Fibroblast of skin of abdomen (primary cell): ENCODE measurements at places on chromosomes 12 and 14.

GRCh38 chr14:88793259-88793625, 489 bp upstream of the EML5 start:
- no peak for DNase-seq

- DNase-seq, result no peak
These were observed 63.7 kb upstream of the YARS2 start for GRCh38 chr12:32819424-32819823.

GRCh38 chr12:47282206-47282605, 202.4 kb upstream of the AMIGO2 start:
- peak; percentile 74 for DNase-seq

DNA sequence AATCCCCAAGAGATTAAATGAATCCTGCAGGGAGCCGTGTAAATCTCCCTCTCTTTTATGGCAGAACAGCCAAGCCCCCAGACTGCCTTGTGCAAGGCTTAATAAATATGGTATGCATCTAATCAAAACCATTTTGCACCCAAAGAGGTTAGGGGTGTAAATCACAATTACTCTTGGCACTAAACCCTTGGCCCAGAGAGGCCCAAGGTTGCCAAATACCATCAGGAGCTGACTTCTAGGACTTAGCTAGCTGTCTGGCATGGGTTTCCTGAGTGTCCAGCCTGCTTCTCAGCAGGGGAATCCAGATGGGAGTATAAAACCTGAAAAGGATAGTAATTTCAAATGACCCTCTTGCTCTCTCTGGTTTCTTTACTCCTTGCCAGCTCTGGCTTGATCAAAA, 610.4 kb downstream of the MED13L start:
- no peak for DNase-seq

DNA sequence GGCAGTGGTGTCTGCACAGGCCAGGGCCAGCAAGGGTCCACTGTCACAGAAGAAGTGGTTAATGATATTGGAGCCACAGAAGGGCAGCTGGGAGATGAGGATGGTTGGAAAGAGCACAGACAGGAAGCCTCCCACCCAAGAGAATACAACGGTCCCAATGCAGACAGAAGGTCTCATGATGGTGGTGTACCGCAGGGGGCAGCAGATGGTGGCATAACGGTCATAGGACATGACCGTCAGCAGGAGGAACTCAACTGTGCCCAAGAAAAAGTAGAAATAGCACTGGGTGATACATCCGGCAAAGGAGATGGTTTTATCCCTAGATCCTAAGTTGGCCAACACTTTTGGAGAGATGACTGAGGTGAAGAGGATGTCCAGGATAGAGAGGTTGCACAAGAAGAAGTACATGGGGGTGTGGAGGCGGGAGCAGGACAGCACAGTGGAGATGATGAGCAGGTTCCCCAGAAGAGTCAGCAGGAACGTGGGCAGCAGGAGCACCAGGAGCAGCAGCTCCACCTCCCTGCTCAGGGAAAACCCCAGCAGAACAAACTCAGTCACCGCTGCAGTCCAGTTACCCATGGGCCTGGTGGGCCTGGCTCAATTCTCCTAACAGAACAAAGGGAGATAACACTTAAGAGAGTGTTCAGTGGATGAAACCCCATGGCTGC, 9.8 kb downstream of the OR6J1 start:
- DNase-seq, result no peak

- DNase-seq, result no peak
These were observed 72.8 kb downstream of the KIF26A start for GRCh38 chr14:104211215-104211614.

- DNase-seq, result peak; percentile 59
These were observed 244.9 kb upstream of the LRIG3 start for GRCh38 chr12:59164991-59165718.

GRCh38 chr12:12724421-12725085, 7.4 kb downstream of the CDKN1B start:
- DNase-seq, result no peak

- no peak for DNase-seq
These were observed 7.1 kb upstream of the NT5DC3 start for GRCh38 chr12:103848143-103848542.

GRCh38 chr14:100648474-100649172, 61.4 kb upstream of the BEGAIN start:
- DNase-seq, result no peak

- peak; percentile 100 for DNase-seq
These were observed 49.1 kb downstream of the NCOR2 start for GRCh38 chr12:124518051-124518932.

- no peak for DNase-seq
These were observed 247.6 kb upstream of the PWP1 start for GRCh38 chr12:107437954-107438353.

GRCh38 chr12:104698871-104699270, 242.1 kb downstream of the CHST11 start:
- DNase-seq, result peak; percentile 44

- no peak for DNase-seq
These were observed 76.0 kb downstream of the SYNE2 start for GRCh38 chr14:63928744-63929174.

DNA sequence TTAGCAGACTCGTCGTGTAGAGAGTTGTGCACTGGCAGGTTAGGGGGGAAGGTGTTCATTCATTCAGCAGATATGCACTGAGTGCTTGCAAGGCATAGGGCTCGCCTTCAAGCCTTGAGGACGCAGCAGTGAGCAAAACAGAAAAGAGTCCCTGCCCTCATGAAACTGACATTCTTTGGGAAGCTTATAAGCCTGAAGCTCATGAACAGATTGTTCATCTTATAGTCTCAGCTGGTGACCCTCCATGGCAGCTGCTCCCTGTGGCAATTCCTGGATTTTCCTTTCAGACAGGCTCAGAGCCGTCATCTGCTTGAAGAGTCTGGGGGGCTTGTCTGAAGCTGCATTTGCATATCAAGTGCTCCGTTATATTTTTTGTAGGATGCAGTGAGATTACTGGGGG, 148.4 kb downstream of the PRKCH start:
- no peak for DNase-seq

DNA sequence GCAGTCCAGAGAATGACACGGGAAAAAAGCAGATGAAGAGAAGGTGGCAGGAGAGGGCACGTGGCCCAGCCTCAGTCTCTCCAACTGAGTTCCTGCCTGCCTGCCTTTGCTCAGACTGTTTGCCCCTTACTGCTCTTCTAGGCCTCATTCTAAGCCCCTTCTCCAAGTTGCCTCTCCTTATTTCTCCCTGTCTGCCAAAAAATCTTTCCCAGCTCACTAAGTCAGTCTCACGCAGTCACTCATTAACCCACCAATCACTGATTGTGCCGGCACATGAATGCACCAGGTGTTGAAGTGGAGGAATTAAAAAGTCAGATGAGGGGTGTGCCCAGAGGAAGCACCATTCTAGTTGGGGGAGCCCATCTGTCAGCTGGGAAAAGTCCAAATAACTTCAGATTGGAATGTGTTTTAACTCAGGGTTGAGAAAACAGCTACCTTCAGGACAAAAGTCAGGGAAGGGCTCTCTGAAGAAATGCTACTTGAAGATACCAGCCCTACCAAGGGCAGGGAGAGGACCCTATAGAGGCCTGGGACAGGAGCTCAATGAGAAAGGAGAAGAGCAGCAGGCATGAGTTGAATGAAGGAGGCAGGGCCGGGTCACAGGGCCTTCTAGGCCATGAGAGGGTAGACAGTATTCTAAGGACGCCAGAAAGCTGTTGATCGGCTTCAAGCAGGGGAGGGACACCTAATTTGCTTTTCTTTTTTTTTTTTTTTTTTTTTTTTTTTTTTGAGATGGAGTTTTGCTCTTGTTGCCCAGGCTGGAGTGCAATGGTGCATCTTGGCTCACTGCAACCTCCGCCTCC, 40.9 kb downstream of the DAD1 start:
- no peak for DNase-seq

- no peak for DNase-seq
These were observed 60.0 kb upstream of the DIO3 start for GRCh38 chr14:101501341-101501740.

DNA sequence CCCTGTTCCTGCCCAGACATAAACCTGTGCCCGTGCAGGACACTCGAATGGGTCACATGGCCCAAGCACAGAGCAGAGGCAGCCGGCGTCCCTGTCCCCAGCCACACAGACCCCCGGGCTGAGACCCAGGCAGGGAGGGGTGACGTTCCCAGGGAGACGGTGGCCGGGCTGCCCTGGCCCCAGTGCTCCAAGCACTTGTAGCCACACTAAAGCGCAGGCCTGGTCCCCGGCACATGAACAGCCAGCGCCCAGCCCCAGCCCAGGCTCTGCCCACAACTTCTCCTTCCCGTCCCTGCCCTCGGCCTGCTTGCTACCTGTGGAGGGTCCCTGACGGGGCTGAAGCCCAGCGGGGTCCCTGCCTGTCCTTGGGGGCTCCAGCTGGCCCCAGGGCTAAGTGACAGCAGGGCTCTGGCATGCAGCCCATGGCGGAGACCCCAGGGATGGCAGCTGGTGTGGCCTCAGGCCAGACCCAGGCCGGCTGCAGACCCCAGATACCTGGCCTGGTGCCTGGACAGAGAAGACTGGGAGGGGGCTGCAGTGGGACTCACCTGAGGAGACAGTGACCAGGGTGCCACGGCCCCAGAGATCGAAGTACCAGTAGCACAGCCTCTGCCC, 338.4 kb downstream of the TMEM121 start:
- no peak for DNase-seq

- peak; percentile 35 for DNase-seq
These were observed 79.7 kb downstream of the SPTB start for GRCh38 chr14:64800000-64800399.
